ENCODE measurements at places on chromosomes 7 and 10. TPM values are rescaled to one million over a fixed set of nuclear protein-coding genes. Genes with fewer than 3 reads are reported as not detected.

GRCh38 chr7:51318886-51319579 is 2.4 kb upstream of the COBL start:
- no peak overlapping the region for H3K27ac ChIP-seq
- H3K4me3 ChIP-seq: no peak overlapping the region
- H3K27me3 ChIP-seq: peaks cover 39% of the 10 kb centered on the region
- no peak for DNase-seq
- H3K4me1 ChIP-seq: peaks cover 7% of the 10 kb centered on the region

- no peak for DNase-seq
- peaks cover 48% of the 10 kb centered on the region for H3K27me3 ChIP-seq
- no peaks in the 10 kb centered on the region for H3K36me3 ChIP-seq
- no peak overlapping the region for H3K4me3 ChIP-seq
Measured at GRCh38 chr7:128356546-128357216, 4.8 kb downstream of the PRRT4 start.

- H3K4me3 ChIP-seq: no peak overlapping the region
- no peaks in the 10 kb centered on the region for H3K27me3 ChIP-seq
Measured at GRCh38 chr10:112898540-112899390, 51.3 kb upstream of the TCF7L2 start.

DNA sequence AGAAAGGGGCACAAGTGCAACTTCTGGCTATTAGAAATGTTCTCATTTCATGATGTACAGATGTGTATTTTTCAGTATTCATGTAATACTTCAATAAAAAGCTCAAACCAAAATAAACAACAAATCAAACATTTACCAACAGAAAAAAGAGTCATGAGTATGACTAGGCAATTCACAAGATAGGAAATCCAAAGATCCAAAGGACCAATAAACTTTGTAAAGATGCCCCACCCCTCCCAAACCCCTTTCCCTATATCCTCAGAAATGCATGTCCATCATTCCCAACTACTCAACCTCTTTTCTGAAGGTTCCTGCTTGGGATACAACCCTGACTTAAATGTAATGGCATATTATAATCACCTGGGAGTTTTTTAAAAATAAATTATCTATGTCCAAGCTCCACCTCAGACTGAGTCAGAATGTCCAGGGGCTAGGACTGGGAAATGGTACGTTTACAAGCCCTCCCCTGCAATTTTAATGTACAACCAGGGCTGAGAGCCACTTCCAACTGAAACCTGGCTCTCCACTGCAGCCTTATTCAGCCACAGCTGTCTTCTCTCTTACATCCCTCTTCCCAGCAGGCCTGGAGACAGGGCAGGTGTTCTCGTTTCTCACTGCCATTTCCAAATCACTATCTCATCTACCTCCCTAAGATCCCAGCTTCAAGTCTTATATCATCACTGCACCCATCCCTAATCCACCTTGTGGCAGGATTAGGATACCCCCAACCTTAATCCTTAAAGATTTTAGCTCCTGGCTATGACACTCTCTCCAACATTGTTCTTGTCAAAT is 36.5 kb downstream of the COA1 start:
- no peak overlapping the region for H3K4me3 ChIP-seq
- no peak for DNase-seq
- no peaks in the 10 kb centered on the region for H3K27me3 ChIP-seq
- peaks cover 22% of the 10 kb centered on the region for H3K36me3 ChIP-seq
- H3K27ac ChIP-seq: no peak overlapping the region
- peaks cover 17% of the 10 kb centered on the region for H3K4me1 ChIP-seq

DNA sequence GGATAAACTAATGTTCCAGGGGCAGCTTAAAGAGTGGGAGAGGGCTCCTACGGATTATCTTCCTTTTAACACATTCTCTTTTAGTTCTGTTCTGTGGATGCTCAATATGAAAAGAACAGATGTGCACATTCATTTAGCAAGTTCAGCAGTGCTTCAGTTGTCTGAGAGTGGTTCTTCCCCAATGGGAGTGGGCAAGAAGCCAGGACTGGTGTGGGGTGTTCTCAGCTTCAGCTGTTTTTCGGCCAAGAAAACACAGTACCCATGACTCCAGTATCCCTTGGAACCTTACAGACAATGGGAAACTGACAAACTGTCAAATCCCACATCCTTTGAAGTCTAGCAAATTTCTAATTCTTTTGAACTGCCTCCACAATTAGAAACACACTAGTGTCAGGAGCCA is 71.5 kb upstream of the LRRC17 start:
- peaks cover 14% of the 10 kb centered on the region for H3K36me3 ChIP-seq
- DNase-seq: no peak
- peaks cover 14% of the 10 kb centered on the region for H3K4me1 ChIP-seq
- no peak overlapping the region for H3K4me3 ChIP-seq

DNA sequence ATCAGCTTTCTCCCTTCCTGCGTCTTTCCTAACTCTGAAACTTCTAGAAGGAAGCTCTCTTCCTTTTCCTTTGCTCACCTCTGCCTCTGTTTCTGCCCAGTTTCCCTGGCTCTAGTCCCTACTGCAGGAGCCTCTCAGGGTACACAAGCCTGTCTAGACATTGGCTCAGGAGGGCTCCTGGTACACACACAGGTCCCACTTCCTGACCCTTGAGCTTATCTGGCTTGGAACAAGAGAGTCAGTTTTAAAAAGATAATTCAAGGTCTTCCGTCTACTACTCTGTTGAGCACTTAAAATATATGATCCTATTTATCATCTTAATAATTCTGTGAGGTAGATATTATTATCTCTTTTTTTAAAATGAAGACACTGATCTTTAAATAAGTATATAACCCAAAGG is 140.7 kb downstream of the RTKN2 start:
- no peak for DNase-seq
- no peak overlapping the region for H3K27ac ChIP-seq
- H3K4me3 ChIP-seq: no peak overlapping the region
- H3K36me3 ChIP-seq: peaks cover 45% of the 10 kb centered on the region
- H3K4me1 ChIP-seq: peaks cover 7% of the 10 kb centered on the region
- H3K27me3 ChIP-seq: no peaks in the 10 kb centered on the region

DNA sequence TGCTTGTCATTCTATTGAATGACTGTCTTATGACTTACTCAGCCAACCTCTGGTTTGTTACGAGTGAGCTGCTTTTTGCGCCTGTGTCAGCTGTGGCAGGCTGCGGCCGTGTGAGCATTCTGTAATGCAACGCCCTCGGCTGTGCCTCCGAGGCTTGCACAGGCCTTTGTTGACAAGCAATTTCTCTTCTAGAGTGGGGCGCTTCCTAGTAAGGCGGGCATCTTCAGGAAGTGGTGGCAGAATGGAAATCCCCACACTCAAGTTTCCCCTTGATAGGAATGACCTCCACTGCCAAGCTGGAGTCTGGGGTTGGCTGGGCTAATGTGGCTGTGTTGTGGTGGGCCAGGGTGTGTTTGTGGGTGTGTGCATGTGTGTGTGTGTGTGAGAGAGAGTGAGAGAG is 20.2 kb upstream of the TMEM178B start:
- peak overlapping the region; percentile 14 for H3K4me3 ChIP-seq
- peaks cover 24% of the 10 kb centered on the region for H3K4me1 ChIP-seq
- H3K27ac ChIP-seq: peak overlapping the region; percentile 83
- no peaks in the 10 kb centered on the region for H3K36me3 ChIP-seq

GRCh38 chr7:114152314-114152938 is 233.6 kb upstream of the PPP1R3A start:
- H3K27ac ChIP-seq: no peak overlapping the region
- H3K27me3 ChIP-seq: peaks cover 4% of the 10 kb centered on the region
- H3K4me1 ChIP-seq: no peaks in the 10 kb centered on the region
- H3K36me3 ChIP-seq: no peaks in the 10 kb centered on the region

- H3K4me3 ChIP-seq: no peak overlapping the region
- H3K4me1 ChIP-seq: no peaks in the 10 kb centered on the region
- no peak overlapping the region for H3K27ac ChIP-seq
- no peaks in the 10 kb centered on the region for H3K36me3 ChIP-seq
- no peak for DNase-seq
- peaks cover 8% of the 10 kb centered on the region for H3K27me3 ChIP-seq
Measured at GRCh38 chr10:117946525-117947070, 100.1 kb downstream of the RAB11FIP2 start.

DNA sequence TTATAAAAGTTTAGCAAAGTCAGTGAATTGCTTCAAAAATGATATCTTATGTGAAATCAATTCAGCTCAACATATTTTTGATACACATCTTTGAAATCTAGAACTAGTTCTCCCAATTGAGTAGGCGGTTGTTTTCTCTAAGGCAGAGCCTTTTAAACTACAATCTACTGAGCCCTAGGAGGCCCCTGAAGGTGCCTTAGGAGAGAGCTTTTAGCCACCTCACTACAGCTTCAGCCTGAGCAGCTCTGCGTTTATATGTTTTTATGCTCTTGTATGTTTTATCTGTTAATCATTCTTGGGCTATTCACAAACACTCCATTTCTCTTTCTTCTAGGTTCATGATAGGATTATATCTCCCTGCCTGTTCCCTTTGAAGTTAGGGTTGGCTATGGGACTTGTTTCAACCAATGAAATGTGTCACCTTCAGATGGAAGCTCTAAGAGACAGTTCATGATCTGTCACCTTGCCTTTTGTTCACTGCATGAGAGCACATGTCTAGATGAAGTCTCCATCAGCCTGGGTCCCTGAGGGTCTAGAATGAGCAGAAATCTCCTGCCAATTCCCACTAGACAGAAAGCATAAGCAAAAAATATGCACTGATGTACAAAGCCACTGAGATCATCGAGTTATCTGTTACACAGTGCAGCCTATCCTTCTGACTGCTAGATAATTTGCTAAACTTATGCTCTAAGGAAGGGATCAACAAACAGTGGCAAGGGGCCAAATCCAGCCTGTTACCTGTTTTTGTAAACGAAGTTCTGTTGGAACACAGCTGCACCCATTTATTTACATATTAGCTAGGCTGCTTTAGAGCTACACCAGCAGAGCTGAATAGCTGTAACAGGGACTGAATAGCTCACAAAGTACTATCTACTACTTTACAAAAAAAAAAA is 128.5 kb upstream of the CDK1 start:
- no peak overlapping the region for H3K27ac ChIP-seq
- H3K27me3 ChIP-seq: peaks cover 4% of the 10 kb centered on the region
- no peak overlapping the region for H3K4me3 ChIP-seq
- no peaks in the 10 kb centered on the region for H3K4me1 ChIP-seq
- no peaks in the 10 kb centered on the region for H3K36me3 ChIP-seq

GRCh38 chr7:16129431-16130110 is 291.8 kb downstream of the CRPPA start:
- H3K4me1 ChIP-seq: no peaks in the 10 kb centered on the region
- H3K36me3 ChIP-seq: no peaks in the 10 kb centered on the region
- no peaks in the 10 kb centered on the region for H3K27me3 ChIP-seq
- no peak for DNase-seq

GRCh38 chr7:31204071-31204470 is 136.5 kb downstream of the NEUROD6 start:
- H3K27ac ChIP-seq: no peak overlapping the region
- no peak overlapping the region for H3K4me3 ChIP-seq
- H3K4me1 ChIP-seq: no peaks in the 10 kb centered on the region
- H3K36me3 ChIP-seq: no peaks in the 10 kb centered on the region
- H3K27me3 ChIP-seq: no peaks in the 10 kb centered on the region
- DNase-seq: no peak

DNA sequence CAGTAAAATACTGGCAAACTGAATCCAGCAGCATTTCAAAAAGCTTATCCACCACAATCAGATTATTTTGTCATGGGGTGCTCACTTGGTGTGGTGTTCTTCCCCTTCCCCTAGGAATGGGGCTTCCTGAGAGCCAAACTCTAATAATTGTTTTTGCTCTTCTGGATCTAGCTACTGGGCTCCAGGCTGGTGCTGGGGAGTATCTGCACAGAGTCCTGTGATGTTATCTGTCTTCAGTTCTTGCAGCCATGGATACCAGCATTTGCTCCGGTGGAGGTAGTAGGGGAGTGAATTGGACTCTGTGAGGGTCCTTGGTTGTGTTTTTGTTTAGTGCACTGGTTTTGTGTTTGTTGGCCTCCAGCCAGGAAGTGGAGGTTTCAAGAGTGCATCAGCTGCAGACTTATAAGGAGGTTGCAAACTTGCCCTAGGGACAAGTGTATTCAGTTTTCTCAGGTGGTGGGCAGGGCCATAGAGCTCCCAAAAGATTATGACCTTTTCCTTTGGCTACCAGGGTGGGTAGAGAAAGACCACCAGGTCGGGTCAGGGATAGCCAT is 308.5 kb upstream of the MAGI2 start:
- no peak for DNase-seq
- H3K4me1 ChIP-seq: no peaks in the 10 kb centered on the region
- no peak overlapping the region for H3K27ac ChIP-seq
- no peak overlapping the region for H3K4me3 ChIP-seq
- no peaks in the 10 kb centered on the region for H3K36me3 ChIP-seq

- H3K4me3 ChIP-seq: no peak overlapping the region
- no peak overlapping the region for H3K27ac ChIP-seq
- H3K27me3 ChIP-seq: no peaks in the 10 kb centered on the region
- H3K36me3 ChIP-seq: no peaks in the 10 kb centered on the region
- DNase-seq: no peak
- no peaks in the 10 kb centered on the region for H3K4me1 ChIP-seq
Measured at GRCh38 chr7:66188645-66189044, 16.5 kb upstream of the TPST1 start.

The KCNIP2 gene
- 1.6 TPM for total RNA-seq

The NODAL gene
- total RNA-seq: not detected

The MBL2 gene
- total RNA-seq: not detected

The MUC3A gene
- total RNA-seq: not detected

The FAM25C gene
- not detected for total RNA-seq

The CDK13 gene
- total RNA-seq: 57.9 TPM

The SLC26A3 gene
- not detected for total RNA-seq

The FRMD4A gene
- 0.09 TPM for total RNA-seq
